RWPE1 (cell line): ENCODE measurements at places on chromosomes 5 and 9.
A peak's percentile ranks its signal among the peaks of the same experiment; 100 is the strongest.

- no peak for DNase-seq
Observed at GRCh38 chr5:8788246-8788645, 757.6 kb downstream of the SEMA5A start.

DNA sequence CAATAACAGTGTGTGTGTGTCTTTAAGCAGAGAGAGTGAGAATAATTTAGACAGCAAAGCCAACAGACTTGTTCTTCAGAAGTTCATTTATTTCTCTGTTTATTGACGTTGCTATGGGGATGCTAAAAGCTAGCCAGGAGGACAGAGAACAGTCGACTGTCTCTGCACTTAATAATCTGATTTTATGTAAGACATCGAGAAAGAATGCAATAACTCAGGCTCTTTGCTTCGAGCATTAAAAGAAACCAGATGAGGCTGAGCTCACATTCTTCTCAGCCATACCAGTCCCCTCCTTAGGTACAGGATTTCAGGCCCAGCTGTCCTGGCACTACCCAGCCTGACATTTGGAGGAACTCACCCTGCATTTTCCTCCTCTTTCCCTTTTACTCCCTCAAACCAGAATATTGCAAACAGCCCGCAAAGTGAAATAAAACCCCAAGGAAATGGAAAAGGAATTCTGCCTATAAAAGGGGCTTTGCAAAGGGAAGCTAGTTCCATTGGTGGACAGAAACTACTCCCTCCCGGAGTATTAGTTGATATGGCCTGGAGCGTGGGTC lies 44.5 kb upstream of the DPYSL3 start:
- peak; percentile 26 for DNase-seq

DNA sequence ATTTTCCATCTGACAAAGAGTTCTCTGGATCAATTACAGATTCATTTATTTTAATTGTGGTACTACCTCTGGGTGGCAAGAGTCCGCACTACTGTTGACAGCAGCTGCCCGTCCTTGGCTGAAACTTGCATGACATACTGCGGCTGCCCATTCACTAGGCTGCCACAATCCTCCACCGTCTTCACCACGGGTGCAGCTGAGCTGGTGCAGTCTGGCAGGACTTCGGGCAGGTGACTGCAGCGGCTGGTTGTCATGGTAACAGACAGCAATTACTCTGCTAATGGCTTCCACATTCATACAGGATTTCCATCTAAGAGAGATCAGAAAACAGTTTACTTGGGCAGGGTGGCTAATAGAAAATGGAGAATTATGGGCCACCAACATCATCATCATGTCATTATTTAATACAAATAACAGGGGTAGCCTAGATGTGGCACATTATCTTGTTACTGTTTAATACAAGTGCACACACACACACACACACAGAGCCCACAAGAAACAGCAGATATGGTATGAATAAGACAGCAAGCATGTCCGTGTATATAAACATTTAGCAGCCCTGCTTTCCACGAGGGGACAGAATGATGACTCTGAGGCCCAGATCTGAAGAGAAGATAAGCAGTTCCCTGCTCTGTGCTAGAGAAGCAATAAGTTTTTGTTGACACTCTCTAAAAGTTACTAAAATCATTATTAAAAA lies 112.3 kb downstream of the MARCHF3 start:
- DNase-seq = no peak

DNA sequence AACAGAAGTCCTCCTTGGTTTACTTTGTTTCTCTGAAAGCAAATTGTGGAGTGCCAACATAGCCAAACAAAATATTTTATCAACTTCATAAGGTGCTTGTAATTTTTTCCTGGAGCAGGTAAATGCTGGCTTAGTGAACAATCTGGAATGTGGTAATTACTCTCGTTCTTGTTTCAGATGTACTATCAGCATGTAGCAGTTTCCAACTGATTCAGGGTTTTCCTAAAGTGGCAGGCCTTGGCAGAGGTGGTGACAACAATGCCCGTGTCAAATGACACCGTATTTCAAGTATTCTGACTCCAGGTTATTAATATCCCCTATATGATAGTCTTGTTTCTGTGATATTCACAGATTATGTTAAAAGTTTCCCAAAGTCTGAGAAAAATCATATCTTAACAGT lies 1.2 kb downstream of the C9orf72 start:
- DNase-seq = no peak

- DNase-seq = no peak
Observed at GRCh38 chr5:135365281-135365680, 33.8 kb downstream of the MACROH2A1 start.

- DNase-seq = no peak
Observed at GRCh38 chr5:106171132-106171531, 1499.6 kb downstream of the EFNA5 start.

DNA sequence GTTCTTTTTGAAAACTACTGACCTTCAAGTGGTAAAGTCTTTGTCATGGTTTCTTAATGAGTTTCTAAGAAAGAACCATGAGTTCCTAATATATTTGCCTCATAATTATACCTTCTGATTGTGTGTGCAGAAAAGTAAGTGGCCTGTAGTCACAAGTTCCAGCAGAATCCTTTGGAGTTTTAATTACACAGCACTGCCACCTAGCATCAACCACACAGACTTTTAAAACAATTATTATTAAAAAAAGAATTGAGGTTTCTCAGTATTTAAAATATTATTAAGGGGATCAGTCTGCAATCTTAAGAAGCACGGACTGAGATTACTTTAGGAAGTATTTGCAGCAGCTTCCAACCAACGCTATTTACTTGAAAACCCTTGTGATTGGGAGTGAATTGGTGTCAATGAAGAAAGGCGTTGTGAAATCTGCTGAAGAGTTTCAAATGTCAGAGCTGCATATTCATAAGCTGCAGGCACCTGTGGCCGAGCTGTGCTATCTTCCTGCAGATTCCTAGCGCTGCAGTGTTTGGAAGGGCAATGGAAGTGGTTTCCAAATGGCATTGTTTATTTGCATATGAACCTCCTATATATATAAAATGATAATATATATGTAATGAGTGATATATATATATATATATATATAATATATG lies 1074.2 kb upstream of the WWC1 start:
- no peak for DNase-seq

DNA sequence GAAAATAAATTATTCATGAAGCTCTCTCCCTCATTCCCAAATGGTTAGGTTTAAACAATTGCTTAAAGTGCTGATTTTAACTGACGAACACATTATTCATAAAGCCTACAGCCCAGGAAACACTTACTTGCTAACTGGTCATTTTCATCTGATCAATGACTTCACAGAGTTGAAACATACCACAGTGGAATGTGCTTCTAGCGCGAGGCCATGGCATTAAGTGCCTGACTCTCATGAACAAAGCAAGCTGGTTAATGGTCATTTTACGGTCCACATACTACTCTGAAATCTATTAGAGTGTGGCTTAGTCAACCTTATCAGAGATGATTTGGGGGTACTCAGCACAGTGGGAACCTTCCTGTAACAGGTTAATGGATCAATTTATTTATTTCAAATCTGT lies 114.6 kb downstream of the MED27 start:
- DNase-seq = no peak

- DNase-seq = no peak
Observed at GRCh38 chr5:170246126-170246870, 13.5 kb downstream of the C5orf58 start.

GRCh38 chr5:154264549-154265196 lies 74.1 kb downstream of the GALNT10 start:
- no peak for DNase-seq

DNA sequence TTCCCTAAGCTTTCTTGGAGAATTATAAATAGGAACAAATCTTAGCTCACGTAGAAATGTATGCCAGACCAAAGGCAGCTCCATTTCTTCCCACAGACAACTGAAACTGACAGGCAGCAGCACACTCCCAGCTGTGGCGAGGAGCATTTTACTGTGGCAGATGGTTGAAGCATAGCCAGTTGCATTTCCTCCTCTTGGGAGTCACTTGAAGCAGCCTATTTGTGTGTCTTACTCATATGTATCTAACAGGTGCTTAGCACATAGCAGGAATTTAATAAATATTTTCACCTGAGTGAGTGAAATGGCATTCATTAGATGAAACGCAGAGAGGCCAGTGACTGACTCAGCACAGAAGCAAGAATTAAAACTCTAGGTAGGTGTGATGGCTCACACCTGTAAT lies 12.3 kb upstream of the MTMR12 start:
- DNase-seq = peak; percentile 11

- DNase-seq = no peak
Observed at GRCh38 chr9:110691002-110691549, 22.5 kb downstream of the MUSK start.

DNA sequence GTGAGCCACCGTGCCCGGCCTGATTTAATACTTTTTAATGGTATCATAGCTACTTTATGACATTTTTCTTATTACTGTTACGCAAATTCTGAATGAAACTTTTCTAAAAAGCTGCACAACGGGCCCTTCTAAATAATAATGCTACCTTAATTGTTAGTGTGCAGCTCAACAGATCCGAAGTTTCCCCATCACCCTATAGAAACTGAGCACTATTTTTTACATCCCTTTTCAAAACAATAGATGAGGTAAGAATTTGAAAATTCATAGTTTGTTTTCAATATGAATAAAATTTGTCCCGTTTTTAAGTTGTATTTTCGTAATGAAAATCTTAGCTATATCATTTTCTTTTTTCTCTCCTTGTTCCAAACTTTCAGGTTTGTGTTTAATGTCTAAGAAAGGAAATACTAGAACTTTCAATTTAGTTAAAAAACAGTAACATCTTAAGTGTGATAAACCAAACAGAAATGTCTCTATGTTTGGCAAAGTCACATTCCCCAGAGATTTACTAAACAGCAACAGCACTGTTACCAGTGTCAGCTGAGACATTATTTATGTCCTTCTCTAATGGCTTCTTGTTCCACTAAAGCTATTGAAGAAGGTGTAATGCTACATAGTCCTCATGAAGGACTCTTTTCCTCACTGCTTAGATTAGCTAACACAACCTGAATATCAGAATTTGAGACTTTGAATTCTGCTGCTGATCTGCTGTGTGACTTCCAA lies 22.9 kb downstream of the KIF2A start:
- DNase-seq = no peak

GRCh38 chr9:89714321-89714720 lies 109.5 kb downstream of the GADD45G start:
- peak; percentile 20 for DNase-seq

- no peak for DNase-seq
Observed at GRCh38 chr9:136090768-136091581, 4.1 kb downstream of the NACC2 start.

DNA sequence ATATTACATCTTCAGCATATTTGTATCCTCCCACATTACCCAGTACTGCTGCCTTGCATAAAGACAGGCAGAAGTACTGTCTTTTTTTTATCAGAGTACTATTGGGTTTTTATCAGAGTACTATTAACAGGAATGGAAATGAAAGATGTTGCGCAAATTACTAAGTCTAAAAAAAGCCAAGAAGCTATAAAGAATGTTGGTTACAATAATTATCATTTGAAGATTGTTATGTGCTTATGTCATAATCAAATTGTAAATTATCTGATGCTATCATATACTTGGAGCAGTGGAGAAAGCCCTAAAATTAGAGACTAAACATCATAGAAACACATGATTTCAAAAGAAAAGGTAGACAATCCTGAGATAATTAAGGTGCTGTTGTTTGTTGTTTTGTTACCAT lies 188.8 kb downstream of the CCDC192 start:
- DNase-seq = no peak

DNA sequence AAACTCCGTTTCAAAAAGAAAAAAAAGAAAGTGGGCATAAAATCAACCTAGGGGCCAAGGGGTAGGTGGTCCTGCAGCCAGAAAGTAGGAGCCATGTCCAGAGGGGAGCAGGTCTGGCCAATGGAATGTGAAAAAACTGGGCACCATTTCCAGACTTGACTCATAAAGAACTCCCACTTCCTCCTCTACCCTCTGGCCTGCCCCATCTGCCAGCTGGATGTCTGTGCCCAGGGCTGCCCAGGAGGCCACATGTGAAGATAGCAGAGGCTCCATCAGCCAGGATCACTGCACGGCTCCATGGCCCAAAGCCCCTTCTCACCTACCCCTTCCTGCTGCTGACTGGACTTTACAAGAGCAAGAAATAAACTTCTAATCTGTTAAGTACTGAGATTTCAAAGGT lies 42.1 kb upstream of the EEIG1 start:
- DNase-seq = no peak

DNA sequence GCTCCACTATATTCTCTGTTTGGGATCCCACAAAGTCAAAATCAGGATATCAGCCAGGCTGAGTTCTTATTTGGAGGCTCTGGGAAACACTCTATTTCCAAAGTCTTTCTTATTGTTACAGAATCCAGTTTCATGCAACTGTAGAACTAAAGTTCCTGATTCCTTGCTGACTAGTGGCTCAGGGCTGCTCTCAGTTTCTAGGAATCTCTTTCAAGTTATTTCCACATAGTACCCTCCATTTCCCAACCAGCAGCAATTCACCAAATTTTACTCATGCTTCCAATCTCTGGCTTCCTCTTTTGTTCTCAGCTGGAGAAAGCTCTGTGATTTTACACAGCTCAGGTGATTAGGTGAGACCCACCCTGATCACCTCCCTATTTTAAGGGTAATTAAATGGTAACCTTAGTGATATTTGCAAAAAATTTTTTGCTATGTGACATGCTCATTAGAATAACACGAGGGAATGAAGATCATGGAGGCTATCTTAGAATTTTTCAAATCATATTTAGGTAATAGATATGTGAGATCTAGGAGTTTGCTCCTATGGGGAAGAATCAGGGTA lies 794.9 kb upstream of the ARRDC3 start:
- no peak for DNase-seq

- DNase-seq = no peak
Observed at GRCh38 chr5:151718646-151719045, 31.9 kb upstream of the SPARC start.

DNA sequence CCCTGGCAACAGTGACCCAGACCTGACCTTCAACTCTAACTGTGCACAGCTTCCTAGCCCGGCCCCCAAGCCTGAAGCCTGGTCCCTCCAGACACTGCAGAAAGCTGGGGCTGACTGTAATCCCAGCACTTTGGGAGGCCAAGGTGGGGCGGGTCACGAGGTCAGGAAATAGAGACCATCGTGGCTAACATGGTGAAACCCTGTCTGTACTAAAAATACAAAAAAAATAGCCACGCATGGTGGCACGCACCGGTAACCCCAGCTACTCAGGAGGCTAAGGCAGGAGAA lies 35.9 kb downstream of the ADAMTS2 start:
- DNase-seq = no peak

DNA sequence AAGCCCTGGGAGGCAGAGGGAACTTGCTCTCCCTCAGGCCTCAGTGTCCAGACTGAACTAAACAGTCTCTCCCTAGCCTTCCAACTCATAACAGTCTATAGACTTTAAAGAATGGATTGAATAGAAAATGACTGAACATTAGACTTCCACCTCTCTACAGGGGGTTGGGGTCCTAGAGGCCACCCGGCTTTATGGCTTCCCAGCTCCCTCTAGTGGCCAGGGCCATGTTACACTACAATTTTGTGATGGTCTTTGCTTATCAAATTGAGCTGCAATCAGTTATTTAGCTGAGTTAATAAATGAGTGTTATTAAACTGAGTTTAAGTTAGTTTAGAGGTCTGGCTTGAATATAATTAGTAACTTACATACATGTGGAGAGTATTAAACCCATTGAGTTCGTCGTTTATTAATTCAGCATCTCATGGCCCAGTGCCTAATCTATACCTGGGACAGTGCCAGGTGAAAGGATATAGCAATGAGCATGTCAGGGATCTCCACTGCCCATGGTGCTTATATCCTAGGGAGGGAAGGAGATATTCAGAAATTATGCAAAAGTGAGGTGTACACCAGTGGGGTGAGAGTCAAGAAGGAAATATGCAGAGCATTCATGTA lies 105.2 kb downstream of the SH3TC2 start:
- DNase-seq = peak; percentile 62

GRCh38 chr9:70470050-70471015 lies 55.9 kb upstream of the KLF9 start:
- no peak for DNase-seq

- DNase-seq = no peak
Observed at GRCh38 chr5:54628050-54628449, 110.5 kb downstream of the SNX18 start.
